ENCODE measurements at places on chromosomes 1 and 21.

GRCh38 chr1:219495737-219496408, 117.0 kb downstream of the ZC3H11B start:
- DNase-seq = no peak

DNA sequence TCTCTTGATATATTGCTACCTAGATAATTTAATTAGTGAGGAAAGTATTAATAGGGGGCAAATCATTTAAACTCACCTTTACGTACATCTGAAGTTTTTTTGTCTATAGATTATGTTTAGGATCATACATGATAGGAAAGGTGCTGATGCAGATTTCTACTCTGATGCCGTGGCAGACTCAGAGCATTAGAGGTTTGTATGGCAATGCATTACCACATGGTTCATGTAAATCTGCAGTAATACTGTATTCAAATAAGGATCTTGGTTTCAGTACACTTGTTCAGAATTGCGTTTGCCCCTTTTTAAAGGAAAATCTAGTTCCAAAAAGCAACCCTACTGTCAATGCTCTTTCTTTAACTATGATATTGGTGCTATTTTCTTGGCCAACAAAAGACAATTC, 288.3 kb downstream of the PTPRC start:
- no peak for DNase-seq

- DNase-seq = no peak
Measured at GRCh38 chr1:156958247-156958714, 37.8 kb downstream of the LRRC71 start.

- no peak for DNase-seq
Measured at GRCh38 chr1:153434746-153435455, 18.6 kb downstream of the S100A7A start.

DNA sequence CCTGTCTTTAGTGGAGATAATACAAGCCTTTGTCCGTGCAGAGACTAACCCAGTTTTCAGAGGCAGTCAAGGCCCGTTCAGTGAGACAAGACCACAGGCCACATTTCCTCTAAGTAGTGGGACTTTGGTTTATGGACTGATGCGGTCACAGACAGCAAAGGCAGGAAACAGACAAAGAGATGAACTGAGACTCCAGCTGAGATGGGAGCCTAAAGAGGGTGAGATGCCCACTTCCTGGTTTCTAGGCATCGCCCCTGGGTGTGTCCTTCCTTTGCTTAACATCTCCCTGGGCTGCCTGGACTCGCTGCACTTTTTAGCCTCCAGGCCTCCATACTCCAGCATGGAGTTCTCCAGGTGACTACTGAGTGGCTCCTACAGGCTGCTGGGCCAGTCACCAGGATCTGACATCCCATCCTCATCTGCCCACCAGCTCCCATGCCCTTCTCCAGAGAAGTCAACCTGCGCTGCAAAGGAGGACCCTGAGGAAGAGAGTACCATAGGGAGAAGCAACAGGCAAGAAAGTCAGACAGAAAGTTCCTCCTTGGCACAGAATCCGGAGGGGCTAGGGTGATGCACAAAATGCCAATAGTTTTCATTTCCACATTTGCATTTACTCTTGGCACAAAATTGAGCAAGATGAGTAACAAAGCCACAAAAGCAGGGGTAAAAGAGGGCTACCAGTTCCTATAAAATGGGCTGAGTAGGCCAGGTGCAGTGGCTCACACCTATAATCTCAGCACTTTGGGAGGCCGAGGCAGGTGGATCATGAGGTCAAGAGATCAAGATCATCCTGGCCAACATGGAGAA, 15.1 kb downstream of the THEMIS2 start:
- peak; percentile 67 for DNase-seq

- DNase-seq = no peak
Measured at GRCh38 chr1:208923946-208924720, 659.4 kb upstream of the CAMK1G start.

GRCh38 chr1:11647333-11647732, 6.9 kb downstream of the FBXO2 start:
- DNase-seq = no peak

DNA sequence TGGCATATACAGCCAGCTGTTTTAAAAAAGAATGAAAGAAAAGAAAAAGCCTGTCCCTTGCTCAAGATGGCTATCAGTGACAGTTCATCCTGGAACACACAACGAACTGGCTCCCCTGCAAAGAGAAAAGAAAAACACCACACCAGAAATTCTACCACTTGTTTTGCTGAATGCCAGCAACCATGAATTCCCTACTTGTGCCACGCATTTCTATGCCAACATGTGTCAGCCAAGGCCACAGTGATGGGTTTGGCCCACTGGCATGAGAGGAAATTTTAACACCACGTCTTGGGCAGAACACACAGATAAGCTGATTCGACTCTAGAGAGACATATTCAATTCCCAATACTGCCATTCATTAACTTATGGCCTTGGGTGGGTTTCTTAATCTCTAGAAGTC, 64.0 kb downstream of the CAPZB start:
- no peak for DNase-seq
